ENCODE measurements at places on chromosomes 2 and 18.

DNA sequence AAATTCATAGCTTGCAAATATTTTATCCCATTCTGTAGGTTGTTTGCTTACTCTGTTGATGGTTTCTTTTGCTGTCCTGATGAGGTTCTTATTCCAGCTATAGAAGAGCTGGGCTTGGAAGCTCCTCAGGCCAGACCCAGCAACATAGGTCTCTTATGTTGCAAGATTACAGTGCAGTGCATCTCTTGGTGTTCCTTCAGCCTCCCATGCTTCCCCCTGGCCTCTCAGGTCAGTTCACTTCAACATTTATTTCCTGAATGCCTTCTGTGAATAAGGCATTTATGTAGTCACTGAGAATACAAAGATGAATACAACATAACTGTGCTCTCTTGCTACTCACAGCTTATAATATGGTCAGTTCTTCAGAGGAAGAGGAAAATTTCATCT lies 179.0 kb upstream of the SLC39A10 start:
- no peak for DNase-seq

GRCh38 chr2:223057569-223057968 lies 5.6 kb downstream of the KCNE4 start:
- DNase-seq, result no peak

- DNase-seq, result no peak
These were observed 12.6 kb downstream of the SCN3A start for GRCh38 chr2:165191096-165191728.

- no peak for DNase-seq
These were observed 887.2 kb upstream of the LRATD1 start for GRCh38 chr2:13745330-13745729.

DNA sequence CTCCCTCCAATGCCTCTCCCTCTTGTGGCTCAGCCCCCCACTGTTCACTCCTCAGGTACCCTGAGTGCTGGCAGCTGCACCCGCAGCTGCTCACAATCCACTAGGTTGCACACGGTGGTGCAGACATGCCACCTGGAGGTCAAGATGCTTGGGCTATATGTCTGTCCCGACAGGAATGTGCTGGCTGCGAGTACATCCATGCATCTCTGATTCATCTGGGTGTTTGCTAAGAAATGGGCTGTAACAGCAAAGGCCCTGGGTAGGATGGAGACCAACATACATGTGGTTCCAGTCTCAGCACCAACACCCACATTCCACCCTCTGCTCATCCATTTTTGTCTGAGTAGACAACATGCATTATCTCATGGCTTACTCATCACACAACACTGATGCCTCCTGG lies 31.3 kb downstream of the ANKMY1 start:
- peak; percentile 28 for DNase-seq

DNA sequence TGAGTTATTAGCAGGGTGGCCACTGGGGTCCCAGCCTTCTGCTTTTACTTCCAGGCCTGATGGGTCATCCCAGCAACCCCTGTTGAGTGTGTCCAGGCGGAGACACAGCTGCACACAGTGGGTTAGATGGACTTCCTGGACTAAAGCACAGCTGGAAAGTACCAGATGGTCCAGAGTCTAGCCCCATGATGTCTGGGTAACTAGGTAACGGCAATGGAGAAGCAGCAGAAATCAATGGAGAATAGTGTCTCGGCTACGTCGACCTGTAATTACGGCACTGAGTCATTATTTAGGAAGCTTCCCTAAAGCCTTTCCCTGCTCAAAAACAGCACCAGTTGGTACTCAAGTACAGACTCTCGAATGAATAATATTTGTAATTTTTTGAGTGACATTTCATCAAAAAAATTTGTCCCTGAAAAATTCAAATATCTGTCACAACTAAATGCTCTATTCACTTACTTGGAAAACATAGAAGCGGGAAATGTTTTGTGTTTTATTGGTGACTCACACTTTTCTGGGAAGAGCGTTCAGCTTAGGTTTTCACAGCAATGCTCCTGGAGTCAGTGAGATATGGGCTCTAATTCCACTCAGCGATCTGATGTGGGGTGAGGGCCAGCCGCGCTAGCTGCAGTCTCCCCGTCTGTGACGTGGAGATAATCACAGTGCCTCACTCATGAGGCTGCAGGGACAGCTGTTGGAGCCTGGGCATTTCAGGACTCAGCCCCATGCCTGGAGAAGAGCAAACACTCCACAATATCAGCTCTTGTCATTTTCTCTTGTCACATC lies 16.2 kb upstream of the ARL4C start:
- DNase-seq, result no peak

DNA sequence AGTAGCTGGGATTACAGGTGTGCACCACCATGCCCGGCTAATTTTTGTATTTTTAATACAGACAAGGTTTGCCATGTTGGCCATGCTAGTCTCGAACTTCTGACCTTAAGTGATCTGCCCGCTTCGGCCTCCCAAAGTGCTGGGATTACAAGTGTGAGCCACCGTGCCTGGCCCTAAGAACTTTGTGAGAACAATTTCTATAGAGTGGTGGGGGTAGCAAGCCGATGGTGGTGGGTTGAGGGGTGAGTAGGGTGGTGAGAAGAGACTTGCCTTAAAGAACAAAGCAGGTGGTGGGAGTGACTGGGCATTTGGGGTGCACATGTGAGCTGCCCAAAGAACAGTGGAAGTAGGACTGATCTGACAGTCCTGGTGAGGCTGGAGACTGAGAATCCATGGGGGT lies 76.0 kb upstream of the ASB18 start:
- DNase-seq, result no peak

DNA sequence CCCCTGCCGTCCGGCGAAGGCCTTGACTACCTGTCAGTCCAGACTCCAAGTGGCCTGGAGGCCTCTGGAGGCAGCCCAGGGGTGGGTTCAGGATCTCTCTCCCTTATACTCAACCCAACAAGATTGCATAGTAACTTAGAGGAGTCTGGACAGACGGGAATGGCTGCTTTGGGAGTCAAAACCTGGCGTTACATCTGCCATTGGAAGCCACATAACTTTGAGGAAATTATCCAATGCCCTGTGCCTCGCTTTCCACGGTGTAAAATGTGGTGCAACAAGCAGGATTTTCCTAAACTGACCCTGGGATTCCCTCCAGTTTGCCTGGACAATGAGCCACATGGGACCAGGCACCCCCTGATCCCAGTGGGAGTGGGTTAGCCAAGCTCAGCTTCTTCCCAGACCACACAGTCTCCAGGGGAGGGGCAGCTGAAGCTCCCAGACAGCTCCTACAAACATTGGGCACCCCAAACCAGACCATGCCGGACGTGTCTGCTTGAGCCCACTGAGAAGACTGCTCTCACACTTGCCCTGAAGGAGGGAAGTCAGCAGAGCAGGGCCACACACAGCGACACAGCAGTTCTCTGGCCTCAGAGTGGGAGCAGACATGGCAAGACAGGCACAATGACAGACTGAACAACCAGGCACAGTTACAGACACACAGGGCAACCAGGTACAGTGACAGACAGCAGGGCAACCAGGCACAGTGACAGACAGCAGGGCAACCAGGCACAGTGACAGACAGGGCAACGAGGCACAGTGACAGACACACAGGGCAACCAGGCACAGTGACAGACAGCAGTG lies 65.6 kb upstream of the RAB6C start:
- DNase-seq, result peak; percentile 30
